ENCODE measurements at places on chromosomes 7 and 10. TPM values are rescaled to one million over a fixed set of nuclear protein-coding genes. Genes with fewer than 3 reads are reported as not detected.

Gene C10orf53
- total RNA-seq, result not detected

DNA sequence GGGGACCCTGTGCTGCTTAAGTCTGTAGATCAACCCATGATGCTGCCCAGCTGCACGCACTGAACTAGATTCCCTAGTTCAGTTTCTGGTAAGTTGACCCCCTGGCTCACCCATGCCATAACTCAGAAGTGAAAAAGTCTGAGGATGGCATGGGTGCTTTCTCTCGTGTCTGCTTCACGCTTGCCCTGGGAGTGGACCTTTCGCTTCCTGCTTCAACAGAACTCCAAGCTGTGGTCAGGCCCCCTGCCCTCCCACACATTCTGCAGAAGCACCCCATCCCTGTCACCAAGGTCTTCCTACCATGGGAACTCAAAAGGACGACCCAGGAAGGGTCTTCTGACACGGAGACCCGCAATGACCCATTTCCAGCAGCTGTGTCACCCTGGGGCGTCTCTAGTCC is 39.9 kb downstream of the LRRC18 start:
- peaks cover 4% of the 10 kb centered on the region for H3K27me3 ChIP-seq
- H3K36me3 ChIP-seq, result no peaks in the 10 kb centered on the region
- no peak for DNase-seq
- H3K27ac ChIP-seq, result no peak overlapping the region
- no peak overlapping the region for H3K4me3 ChIP-seq

DNA sequence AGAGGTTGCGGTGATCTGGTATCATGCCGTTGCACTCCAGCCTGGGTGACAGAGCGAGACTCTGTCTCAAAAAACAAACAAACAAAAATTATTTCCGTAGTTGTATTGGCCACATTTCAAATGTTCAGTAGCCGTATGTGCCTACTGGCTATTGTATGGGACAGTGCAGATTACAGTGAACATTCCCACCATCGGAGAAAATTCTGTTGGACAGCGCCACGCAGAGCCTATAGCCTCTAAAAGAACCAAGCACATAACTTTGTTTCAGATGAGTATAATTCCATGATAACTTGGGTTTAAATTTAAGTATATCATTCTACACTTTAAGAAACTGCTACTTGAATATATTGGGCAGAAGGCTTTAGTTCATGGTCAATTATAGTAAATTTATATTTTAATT is 5.4 kb downstream of the TMEM178B start:
- no peak overlapping the region for H3K27ac ChIP-seq
- DNase-seq, result no peak
- H3K4me1 ChIP-seq, result peaks cover 6% of the 10 kb centered on the region
- no peak overlapping the region for H3K4me3 ChIP-seq
- peaks cover 15% of the 10 kb centered on the region for H3K27me3 ChIP-seq

DNA sequence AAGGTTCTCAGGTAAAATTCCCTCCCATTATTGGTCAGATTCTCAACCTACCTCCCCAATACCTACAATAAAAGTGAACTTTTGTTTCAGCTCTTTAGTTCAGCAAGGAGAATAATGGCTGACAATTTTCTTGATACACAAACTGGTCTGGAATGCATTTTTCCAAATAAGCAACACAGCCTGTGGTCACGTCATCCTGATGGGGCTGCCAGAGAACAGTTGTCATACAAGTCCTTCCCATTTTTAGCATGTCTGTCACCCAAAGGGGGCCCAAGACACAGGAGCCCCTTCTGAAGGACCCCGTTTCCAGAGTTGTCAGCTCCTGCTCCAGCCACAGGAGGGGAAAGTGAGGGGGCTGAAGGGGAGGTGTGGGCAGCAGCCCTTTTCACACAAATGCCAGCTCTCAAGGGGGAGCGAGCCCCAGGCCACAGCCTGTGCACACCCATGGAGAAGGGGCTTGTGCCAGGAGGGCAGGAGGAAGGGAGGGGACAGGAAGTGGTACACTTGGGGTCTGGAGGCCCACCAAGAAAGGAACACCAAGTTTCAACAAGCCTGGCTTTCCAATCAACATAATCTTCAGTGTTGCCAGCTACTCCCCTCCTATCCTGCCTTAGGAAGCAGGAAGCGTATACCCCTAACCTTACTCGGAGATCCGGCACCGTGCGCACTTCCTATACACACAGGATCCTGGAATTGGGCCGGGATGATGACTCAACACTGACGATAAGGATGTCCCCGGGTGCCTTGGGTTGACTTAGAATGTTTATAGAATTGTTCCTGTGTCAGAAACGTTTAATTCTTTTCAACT is 43.4 kb upstream of the PDLIM1 start:
- peaks cover 3% of the 10 kb centered on the region for H3K4me1 ChIP-seq
- peaks cover 12% of the 10 kb centered on the region for H3K27me3 ChIP-seq
- no peak overlapping the region for H3K4me3 ChIP-seq

DNA sequence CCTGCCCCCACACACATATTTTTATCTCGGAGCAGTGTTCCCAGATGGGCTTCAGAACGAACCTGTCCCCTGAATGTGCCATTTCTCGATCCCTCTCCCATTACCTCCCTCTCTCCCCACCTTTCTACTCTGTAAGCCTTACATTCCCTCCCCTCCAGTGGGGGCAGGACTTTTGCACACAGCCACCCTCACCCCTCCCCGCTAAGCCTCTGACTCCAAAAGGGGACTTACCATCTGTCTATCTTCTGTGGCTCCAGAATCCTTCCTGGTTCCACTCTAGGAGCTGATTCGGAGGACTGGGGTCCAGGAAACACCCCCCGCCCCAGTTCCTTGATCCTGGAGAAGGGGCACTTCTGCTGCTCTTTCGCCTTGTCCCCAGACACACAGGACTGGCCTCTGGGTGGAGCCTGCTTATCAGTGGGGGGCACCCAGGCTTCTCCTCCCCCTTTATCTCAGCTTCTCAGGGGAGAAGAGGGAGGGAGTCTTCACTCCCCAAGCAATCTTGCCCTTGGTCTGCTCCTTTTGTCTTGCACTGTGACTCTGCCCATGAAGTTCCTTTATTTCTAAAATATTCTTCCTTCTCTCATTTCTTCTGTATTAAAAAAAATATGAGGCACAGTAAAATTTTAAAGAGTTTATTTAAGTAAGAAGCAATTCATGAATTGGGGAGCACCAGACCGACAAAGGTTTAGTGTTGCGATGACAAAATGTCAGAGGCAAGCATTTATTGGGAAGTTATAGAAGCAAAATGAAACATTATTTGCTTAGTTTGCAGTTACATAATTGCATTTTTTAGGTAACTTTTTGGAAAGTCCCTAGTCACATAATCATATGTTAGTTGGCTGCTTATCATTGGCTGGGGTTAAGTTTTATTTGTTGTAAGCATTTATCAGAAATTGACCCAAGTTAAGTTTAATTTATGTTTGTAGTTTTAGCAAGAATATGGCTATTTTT is at the start of gene KEL:
KEL (minus strand) TSS at position 391 of the 954 bp plus-strand sequence; CDS start at position 234, 157 bp downstream.
- no peak within 1 kb of the TSS for H3K27ac ChIP-seq
- DNase-seq, result no peak

GRCh38 chr7:140190588-140190987 is 13.8 kb upstream of the KDM7A start:
- H3K27me3 ChIP-seq, result no peaks in the 10 kb centered on the region

Gene FAM25A
- not detected for total RNA-seq

Gene FBXL13
- total RNA-seq, result 1.4 TPM

Gene GNGT1
- total RNA-seq, result not detected

Gene SYT15
- 1.1 TPM for total RNA-seq

Gene NKX1-2
- not detected for total RNA-seq

- no peak overlapping the region for H3K4me3 ChIP-seq
- no peaks in the 10 kb centered on the region for H3K36me3 ChIP-seq
- H3K4me1 ChIP-seq, result no peaks in the 10 kb centered on the region
- H3K27ac ChIP-seq, result no peak overlapping the region
Observed at GRCh38 chr10:107371801-107372200, 207.3 kb upstream of the SORCS1 start.

GRCh38 chr7:144142187-144142586 is 19.2 kb downstream of the OR2A14 start:
- H3K27ac ChIP-seq, result no peak overlapping the region
- H3K27me3 ChIP-seq, result peaks cover 4% of the 10 kb centered on the region
- DNase-seq, result no peak
- H3K4me3 ChIP-seq, result no peak overlapping the region

Gene SLC13A4
- not detected for total RNA-seq

DNA sequence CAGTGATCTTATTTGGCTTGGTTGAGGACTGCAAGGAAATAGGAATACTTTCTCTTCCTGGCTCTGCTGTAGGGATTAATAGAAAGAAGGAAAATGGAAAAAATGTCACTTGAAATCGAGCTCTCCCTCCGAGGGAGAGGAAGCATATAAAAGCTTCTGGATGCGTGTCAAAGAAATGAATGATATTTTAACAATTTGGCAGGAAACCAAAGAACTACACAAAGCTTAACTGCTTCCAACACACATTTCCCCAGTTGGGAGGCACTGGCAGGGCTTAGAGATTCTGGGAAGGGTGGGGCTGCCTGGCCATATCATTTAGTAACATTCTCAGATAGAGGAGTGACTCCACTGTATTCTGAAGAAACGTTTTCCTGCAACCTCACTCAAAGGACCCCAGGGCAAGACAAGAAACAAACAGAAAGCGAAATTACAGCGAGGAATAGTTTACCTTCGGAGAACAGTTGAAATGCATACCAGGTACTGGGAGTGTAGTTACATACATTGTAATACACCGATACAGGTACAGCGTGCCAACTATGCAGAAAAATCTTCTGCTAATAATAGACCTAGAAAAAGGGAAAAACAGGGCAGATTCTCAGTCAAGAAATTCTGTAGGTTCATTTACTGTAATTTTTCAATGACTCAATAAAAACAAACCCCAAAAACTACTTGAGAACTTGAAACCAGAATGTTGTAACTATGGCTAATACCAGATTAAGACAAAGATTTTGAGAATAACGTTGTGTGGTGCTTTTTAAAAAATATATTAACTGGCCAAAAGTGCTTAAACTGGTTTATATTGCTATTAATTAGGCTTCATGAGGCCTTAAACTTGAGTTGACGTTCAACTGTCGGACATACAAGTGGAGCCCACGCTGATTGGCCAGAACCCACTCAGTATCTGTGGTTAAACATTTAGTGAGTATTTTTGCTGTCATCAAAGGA is 75.7 kb upstream of the ASAH2 start:
- peaks cover 8% of the 10 kb centered on the region for H3K36me3 ChIP-seq
- no peak for DNase-seq
- peak overlapping the region; percentile 5 for H3K4me3 ChIP-seq
- no peak overlapping the region for H3K27ac ChIP-seq
- peaks cover 6% of the 10 kb centered on the region for H3K4me1 ChIP-seq

- H3K36me3 ChIP-seq, result no peaks in the 10 kb centered on the region
- no peaks in the 10 kb centered on the region for H3K4me1 ChIP-seq
- H3K27me3 ChIP-seq, result no peaks in the 10 kb centered on the region
Observed at GRCh38 chr7:11655163-11655562, 176.8 kb downstream of the THSD7A start.

Gene KAT6B
- total RNA-seq, result 81.9 TPM

Gene ZNF212
- 12.1 TPM for total RNA-seq

Gene C10orf105
- total RNA-seq, result 0.31 TPM

GRCh38 chr7:24800667-24801066 is 43.4 kb upstream of the GSDME start:
- peaks cover 4% of the 10 kb centered on the region for H3K4me1 ChIP-seq
- peaks cover 11% of the 10 kb centered on the region for H3K36me3 ChIP-seq
- no peak overlapping the region for H3K27ac ChIP-seq
- no peaks in the 10 kb centered on the region for H3K27me3 ChIP-seq
- no peak for DNase-seq

DNA sequence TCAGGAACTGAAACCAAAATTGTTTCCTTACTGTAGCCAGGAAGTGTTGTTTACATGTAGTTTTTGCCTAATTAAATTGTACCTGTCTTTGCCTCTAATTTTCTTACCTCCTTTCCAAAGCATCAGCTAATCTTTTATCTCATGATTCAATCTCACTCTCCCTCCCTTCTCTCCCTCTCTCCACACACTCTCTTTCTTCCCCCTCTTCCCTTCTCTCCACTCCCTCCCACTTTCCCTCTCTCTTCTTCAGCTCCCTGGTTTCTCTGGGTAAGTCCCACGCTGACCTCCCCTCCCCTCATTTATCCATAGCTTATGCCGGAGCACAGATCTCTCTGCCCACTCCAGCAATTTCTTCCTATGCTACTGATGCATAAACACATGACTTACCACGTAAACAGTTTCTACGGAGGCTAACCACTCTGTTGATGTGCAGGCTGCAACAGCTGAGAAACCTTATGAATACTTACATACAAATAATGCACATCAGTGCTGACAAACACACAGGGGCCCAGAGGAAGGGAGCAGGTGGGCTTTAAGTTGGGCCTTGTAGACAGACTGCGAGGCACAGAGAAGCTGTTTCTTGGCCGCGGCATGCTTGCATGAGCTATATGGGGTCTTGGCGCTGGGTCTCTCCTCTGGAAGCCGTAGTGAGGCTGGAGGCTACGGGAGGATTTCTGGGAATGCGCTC is 174.4 kb upstream of the PLXNA4 start:
- peak overlapping the region; percentile 63 for H3K4me3 ChIP-seq
- H3K27me3 ChIP-seq, result peaks cover 29% of the 10 kb centered on the region
- peaks cover 3% of the 10 kb centered on the region for H3K4me1 ChIP-seq

GRCh38 chr7:501526-501925 is 18.1 kb downstream of the PDGFA start:
- no peaks in the 10 kb centered on the region for H3K27me3 ChIP-seq
- H3K36me3 ChIP-seq, result no peaks in the 10 kb centered on the region
- DNase-seq, result no peak

DNA sequence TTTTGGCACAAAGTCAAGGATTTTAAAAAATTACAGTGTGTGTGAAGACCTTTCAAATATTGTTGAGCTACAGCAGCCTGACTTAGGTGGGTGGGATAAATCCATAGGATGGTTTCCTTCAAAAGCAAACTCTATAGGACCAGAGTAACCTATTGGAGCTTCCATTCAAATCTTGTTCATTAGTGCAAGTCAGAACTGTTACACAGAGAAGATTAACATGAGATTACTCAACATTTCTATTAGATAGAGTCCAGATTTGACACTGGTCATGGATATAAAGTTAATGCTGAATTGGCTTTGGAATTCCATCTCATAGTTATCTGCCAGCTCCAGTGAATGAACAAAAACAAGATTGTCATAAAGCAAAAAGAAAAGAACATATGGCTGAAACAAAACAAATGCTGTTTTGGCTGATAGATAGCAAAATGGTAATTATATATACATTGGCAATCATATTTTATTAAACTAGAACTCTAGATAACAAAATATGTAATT is 129.6 kb upstream of the SEMA3A start:
- no peak overlapping the region for H3K4me3 ChIP-seq
- no peaks in the 10 kb centered on the region for H3K36me3 ChIP-seq
- no peak overlapping the region for H3K27ac ChIP-seq
- no peak for DNase-seq
- no peaks in the 10 kb centered on the region for H3K4me1 ChIP-seq

GRCh38 chr7:27124096-27124901 is 6.3 kb downstream of the HOXA4 start:
- peaks cover 72% of the 10 kb centered on the region for H3K27me3 ChIP-seq
- H3K36me3 ChIP-seq, result no peaks in the 10 kb centered on the region
- H3K4me3 ChIP-seq, result no peak overlapping the region
- H3K27ac ChIP-seq, result no peak overlapping the region
- H3K4me1 ChIP-seq, result no peaks in the 10 kb centered on the region

GRCh38 chr7:110593355-110593754 is 497.6 kb upstream of the LRRN3 start:
- no peak for DNase-seq
- no peak overlapping the region for H3K4me3 ChIP-seq
- H3K27me3 ChIP-seq, result peaks cover 12% of the 10 kb centered on the region
- H3K27ac ChIP-seq, result no peak overlapping the region

- H3K36me3 ChIP-seq, result no peaks in the 10 kb centered on the region
- H3K27me3 ChIP-seq, result peaks cover 17% of the 10 kb centered on the region
- H3K4me3 ChIP-seq, result no peak overlapping the region
- H3K27ac ChIP-seq, result no peak overlapping the region
Observed at GRCh38 chr10:71973777-71974488, 9.7 kb downstream of the CHST3 start.

Gene ADARB2
- total RNA-seq, result not detected
